SJCRH30 (cell line): ENCODE measurements at places on chromosomes 6 and 20. TPM values are rescaled to one million over a fixed set of nuclear protein-coding genes. Genes with fewer than 3 reads are reported as not detected.
A peak's percentile ranks its signal among the peaks of the same experiment; 100 is the strongest.

DNA sequence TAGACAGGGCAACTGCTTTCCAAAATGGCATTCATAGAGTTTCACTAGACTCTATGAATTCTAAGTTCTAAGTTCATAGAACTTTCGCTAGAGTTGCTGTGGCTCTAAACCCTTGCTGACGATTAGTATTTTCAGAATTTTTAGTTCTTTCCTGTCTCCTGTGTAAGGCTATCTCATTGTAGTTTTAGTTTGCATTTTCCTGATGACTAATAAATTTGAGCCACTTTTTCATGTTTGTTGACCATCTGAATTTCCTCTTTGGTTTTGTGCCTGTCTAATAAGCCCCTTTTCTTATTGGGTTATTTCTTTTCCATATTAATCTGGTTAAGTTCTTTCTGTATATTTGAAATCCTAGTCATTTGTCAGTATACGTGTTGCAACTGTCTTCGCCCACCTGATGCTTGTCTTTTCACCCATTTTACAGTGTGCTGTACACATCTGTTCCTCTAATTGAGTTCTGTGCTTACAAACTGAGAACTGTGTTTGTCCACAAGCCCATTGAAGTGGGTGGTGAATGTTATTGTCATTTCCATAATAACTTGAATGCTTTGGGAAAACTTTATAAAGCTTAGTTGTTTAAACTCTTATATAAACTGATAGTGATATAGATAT is 177.7 kb upstream of the CDYL start:
- no peak overlapping the region for H3K27ac ChIP-seq
- H3K4me3 ChIP-seq: no peak overlapping the region
- DNase-seq: no peak
- H3K27me3 ChIP-seq: no peaks in the 10 kb centered on the region

Gene CAPN11
- total RNA-seq: 0.20 and 0.97 TPM in 2 replicates

Gene WFDC2
- 5.0 and 6.6 TPM in 2 replicates for total RNA-seq

DNA sequence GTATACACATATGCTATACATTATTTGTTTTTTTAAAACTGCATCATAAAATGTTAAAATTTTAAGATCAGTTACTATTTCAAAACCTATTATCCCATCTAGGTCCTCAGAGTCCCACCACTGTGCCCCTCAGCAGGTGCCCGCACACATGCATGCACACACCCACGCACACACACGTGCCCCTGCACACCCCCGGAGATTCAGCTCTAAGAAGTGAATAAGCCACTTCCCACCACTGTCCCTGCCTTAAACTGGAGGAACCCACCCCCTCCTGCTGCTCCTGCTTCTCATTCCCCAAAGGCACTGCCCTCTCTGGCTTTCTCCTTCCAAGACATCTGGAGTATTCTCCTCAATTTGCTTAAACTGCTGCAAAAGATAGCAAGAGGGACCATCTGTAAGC is 5.4 kb upstream of the FAM210B start:
- no peak for DNase-seq
- no peak overlapping the region for H3K27ac ChIP-seq
- peaks cover 5% of the 10 kb centered on the region for H3K4me1 ChIP-seq
- H3K36me3 ChIP-seq: no peaks in the 10 kb centered on the region
- H3K4me3 ChIP-seq: no peak overlapping the region

DNA sequence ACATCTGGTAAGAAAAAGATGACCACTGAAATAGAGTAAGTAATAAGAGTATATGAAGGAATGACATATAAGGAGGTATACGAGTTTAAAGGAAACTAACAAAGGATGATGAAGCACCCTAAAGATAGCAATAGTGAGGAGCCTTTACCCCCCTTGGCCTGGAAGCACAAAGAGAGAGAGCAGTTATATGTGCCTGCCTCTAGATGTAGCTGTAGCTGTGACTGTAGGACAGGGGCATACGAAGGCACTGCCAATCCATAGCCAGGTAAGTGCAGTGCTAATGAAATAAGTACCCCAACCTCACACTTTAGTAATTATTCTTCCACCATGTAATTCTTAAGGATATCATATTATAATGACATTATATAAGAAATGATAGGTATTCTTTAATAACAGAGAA is 90.1 kb upstream of the FKBP1C start:
- DNase-seq: no peak
- no peak overlapping the region for H3K4me3 ChIP-seq
- no peaks in the 10 kb centered on the region for H3K4me1 ChIP-seq
- no peaks in the 10 kb centered on the region for H3K36me3 ChIP-seq
- no peaks in the 10 kb centered on the region for H3K27me3 ChIP-seq

- peak; percentile 6 for DNase-seq
- H3K27me3 ChIP-seq: no peaks in the 10 kb centered on the region
- H3K27ac ChIP-seq: no peak overlapping the region
- H3K4me3 ChIP-seq: no peak overlapping the region
- no peaks in the 10 kb centered on the region for H3K36me3 ChIP-seq
Observed at GRCh38 chr6:73942592-73943186, 246.7 kb downstream of the CD109 start.

GRCh38 chr20:55160037-55160436 is 684.6 kb downstream of the DOK5 start:
- H3K27me3 ChIP-seq: no peaks in the 10 kb centered on the region
- DNase-seq: no peak
- H3K4me3 ChIP-seq: no peak overlapping the region
- no peaks in the 10 kb centered on the region for H3K4me1 ChIP-seq
- no peak overlapping the region for H3K27ac ChIP-seq

DNA sequence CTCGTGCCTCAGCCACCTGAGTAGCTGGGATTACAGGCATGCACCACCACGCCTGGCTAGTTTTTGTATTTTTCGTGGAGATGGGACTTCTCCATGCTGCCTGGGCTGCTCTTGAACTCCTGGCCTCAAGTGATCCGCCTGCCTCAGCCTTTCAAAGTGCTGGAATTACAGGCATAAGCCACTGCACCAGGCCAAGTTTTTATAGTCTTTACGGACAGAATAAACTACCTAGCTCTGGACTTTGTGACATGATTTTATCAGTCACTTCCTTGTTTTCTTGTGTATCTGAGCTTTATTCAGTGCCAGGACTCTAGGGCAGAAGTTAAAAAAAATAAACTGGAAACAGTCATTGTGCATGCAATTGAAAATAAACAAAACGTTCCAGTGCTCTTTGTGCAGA is 46.7 kb upstream of the RALGAPA2 start:
- no peaks in the 10 kb centered on the region for H3K4me1 ChIP-seq
- H3K4me3 ChIP-seq: no peak overlapping the region
- DNase-seq: no peak

Gene COL9A3
- total RNA-seq: 2.0 and 2.1 TPM in 2 replicates

Gene SLC2A10
- total RNA-seq: 4.6 and 5.1 TPM in 2 replicates

DNA sequence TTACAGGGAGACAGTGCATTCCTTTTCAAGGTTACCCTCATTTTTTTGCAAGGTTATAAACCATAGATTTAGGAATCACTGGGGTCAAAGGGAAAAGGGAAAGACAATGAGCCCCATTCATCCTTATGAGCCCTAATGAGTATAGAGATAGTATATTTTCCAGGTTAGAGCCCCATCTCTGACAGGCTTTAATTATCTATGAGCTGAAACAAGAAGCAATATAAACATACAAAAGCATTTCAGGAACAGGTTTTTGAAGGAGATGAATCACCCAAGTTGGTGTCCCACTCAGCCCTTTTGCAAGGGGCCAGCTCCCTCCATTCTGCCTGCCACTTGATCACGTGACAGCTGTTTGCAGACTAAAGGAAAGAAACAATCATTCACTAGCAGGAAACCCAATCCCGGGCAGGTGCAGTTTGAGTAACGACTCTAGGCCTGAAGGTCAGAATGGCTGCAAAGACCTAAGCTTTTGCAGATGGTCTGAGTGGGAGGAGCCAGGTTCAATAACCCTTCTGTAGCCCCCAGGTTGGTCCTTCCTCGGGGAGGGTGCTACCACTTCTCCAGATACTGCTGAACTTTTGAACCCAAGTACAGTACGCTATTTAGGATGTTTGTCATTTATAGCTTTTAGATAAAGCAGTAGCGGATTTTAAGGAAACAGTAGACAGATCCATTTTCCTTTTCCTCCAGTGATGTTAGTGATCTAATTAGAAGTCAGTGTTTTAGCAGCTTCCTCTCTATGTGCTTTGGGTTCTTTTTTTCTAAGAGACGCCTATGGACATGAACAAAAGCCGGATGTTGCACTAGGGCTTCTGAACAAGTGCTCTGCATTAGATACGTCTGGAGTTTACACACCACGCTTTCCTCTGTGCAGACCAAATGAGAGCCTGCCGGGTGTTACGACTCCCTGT is 253.2 kb downstream of the SOX4 start:
- H3K27me3 ChIP-seq: no peaks in the 10 kb centered on the region
- H3K27ac ChIP-seq: peak overlapping the region; percentile 48

DNA sequence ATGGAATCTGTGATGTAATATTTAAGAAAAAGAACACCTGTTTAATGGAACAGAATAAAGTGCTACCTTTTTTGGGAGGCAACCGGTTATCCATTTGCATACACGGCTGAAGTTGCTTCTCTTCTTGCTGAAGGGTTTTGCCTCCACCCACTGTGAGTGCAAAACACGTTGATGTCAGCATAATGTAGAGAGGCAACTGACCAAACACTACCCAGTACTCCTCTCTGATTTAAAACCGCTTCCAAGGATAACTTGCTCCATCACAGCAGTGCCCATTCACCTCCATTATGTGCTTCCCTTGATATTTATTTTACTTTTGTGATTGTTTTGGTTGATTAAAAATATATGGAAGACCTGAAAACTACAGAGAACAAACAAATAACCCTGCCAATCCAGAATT is 1.4 kb downstream of the SLC17A1 start:
- H3K27ac ChIP-seq: no peak overlapping the region
- no peaks in the 10 kb centered on the region for H3K4me1 ChIP-seq
- H3K4me3 ChIP-seq: no peak overlapping the region

- H3K36me3 ChIP-seq: no peaks in the 10 kb centered on the region
- no peak for DNase-seq
- H3K27ac ChIP-seq: peak overlapping the region; percentile 58; the same call in 1 of the 2 replicates
- H3K27me3 ChIP-seq: peaks cover 8% of the 10 kb centered on the region; the same call in 1 of the 2 replicates
Observed at GRCh38 chr20:36860811-36861624, 14.9 kb upstream of the TLDC2 start.

GRCh38 chr6:159008656-159009288 is 8.8 kb upstream of the RSPH3 start:
- 0 out of 2 replicates have a peak, but pooled peaks cover 4% of the 10 kb centered on the region for H3K4me1 ChIP-seq
- no peak overlapping the region for H3K4me3 ChIP-seq
- no peaks in the 10 kb centered on the region for H3K36me3 ChIP-seq
- no peaks in the 10 kb centered on the region for H3K27me3 ChIP-seq

GRCh38 chr20:62156592-62157386 is 13.2 kb downstream of the SS18L1 start:
- DNase-seq: peak; percentile 88
- H3K4me1 ChIP-seq: peaks cover 7% of the 10 kb centered on the region; the same call in 1 of the 2 replicates
- H3K27me3 ChIP-seq: no peaks in the 10 kb centered on the region
- no peak overlapping the region for H3K4me3 ChIP-seq

- H3K4me3 ChIP-seq: peak overlapping the region; percentile 99
- no peaks in the 10 kb centered on the region; the same call in 1 of the 2 replicates for H3K4me1 ChIP-seq
- DNase-seq: no peak
- H3K27me3 ChIP-seq: no peaks in the 10 kb centered on the region; the same call in 1 of the 2 replicates
- peaks cover 5% of the 10 kb centered on the region; the same call in 1 of the 2 replicates for H3K36me3 ChIP-seq
- H3K27ac ChIP-seq: no peak overlapping the region
Observed at GRCh38 chr6:30345852-30346251, 896 bp downstream of the RPP21 start.

DNA sequence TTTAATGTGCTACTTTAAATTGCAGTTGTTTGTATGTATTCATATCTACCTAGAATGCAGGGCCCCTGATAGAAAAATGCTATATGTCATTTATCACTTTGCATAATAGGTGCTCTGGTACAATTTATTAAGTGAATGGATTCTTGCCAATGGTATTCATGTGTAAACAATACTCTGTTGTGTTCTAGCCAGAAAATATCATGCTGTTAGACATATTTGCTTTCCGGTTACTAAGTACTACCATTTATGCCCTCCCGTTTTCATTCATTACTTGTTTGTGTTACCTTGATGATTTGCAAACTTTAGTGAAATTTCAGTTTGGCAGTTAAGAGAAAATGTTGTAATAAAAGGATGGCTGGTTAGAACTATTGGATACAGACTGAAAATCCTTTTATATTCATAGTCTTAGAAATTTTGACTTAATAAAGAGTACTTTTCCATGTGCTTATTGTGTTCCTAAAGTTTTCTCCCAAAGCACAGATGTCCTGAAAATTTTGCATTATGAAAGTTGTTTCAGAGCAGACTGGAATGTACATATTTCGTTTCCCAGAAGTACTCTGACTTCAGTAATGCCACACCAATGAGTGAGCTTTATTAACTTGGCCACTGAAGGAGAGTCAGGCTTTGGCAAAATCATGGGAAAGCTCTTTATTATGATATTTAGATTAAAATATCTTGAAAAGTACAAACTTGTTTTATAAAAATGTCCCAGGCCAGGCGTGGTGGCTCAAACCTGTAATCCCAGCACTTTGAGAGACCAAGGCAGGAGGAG is 31.5 kb downstream of the RPF2 start:
- no peak overlapping the region for H3K4me3 ChIP-seq
- no peaks in the 10 kb centered on the region for H3K4me1 ChIP-seq
- H3K27me3 ChIP-seq: no peaks in the 10 kb centered on the region
- DNase-seq: no peak
- H3K27ac ChIP-seq: no peak overlapping the region

Gene ISM1
- total RNA-seq: 0.05 TPM in 1 of 2 replicates, not detected in the other

- DNase-seq: no peak
- no peak overlapping the region for H3K27ac ChIP-seq
- H3K36me3 ChIP-seq: no peaks in the 10 kb centered on the region
- no peaks in the 10 kb centered on the region for H3K27me3 ChIP-seq
- no peak overlapping the region for H3K4me3 ChIP-seq
Observed at GRCh38 chr20:29427201-29428060, 1830.0 kb upstream of the DEFB115 start.

Gene CASP8AP2
- total RNA-seq: 27.6 and 34.0 TPM in 2 replicates

DNA sequence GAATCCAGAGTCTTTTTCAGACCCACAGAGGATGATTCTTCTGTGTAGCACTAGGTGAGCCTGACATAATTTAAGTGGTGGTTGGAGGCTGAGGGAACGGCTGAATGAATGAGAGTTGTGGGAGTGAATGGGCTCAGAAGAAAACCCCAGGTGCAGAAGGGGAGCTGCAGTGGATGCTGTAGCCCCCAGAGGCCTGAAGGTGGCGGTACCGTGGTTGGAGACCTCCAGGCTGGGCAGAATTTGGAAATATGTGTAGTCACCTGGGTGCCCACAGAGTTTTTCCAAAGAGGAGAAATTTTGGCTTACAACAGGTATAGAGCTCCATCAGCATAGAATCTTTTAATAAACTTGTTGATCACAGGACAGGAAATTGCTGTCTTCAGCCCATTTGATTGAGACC is 6.5 kb upstream of the RAET1G start:
- peak; percentile 48 for DNase-seq
- peaks cover 3% of the 10 kb centered on the region; the same call in 1 of the 2 replicates for H3K4me1 ChIP-seq
- no peak overlapping the region for H3K27ac ChIP-seq

- H3K4me1 ChIP-seq: no peaks in the 10 kb centered on the region
- no peak overlapping the region for H3K27ac ChIP-seq
- H3K27me3 ChIP-seq: no peaks in the 10 kb centered on the region
- H3K4me3 ChIP-seq: no peak overlapping the region
- no peak for DNase-seq
- no peaks in the 10 kb centered on the region for H3K36me3 ChIP-seq
Observed at GRCh38 chr6:109864050-109864449, 114.1 kb upstream of the GPR6 start.

GRCh38 chr6:106730718-106731117 is 101.3 kb downstream of the QRSL1 start:
- no peak for DNase-seq
- no peak overlapping the region for H3K27ac ChIP-seq
- 0 out of 2 replicates have a peak, but pooled peaks cover 3% of the 10 kb centered on the region for H3K4me1 ChIP-seq
- H3K27me3 ChIP-seq: no peaks in the 10 kb centered on the region
- no peak overlapping the region for H3K4me3 ChIP-seq
